ENCODE measurements at places on chromosomes 2 and 18. TPM values are rescaled to one million over a fixed set of nuclear protein-coding genes. Genes with fewer than 3 reads are reported as not detected.

MOCOS gene
- total RNA-seq: not detected

ROCK1 gene
- total RNA-seq: 34.9 TPM

ABCG5 gene
- not detected for total RNA-seq

POTEI gene
- total RNA-seq: not detected

DNA sequence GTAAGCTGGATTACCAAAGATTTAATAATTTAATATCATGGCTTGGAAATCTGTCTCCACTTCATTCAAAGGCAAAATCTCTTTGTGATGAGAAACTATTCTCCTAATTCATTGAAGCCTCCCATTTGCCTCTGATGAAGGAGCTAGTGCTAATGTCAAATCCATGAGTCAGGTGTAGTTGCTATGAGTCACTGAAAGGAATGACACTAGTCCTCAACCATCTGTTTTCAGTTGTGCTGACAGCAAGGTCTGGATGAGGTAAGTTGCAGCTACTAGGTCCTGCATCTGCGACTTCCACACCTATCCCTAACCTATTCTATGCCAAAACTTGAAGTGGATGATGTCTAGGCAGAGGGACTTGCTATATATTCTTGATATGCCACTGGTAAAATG lies 324.0 kb upstream of the UBE2E3 start:
- no peak for DNase-seq

DNA sequence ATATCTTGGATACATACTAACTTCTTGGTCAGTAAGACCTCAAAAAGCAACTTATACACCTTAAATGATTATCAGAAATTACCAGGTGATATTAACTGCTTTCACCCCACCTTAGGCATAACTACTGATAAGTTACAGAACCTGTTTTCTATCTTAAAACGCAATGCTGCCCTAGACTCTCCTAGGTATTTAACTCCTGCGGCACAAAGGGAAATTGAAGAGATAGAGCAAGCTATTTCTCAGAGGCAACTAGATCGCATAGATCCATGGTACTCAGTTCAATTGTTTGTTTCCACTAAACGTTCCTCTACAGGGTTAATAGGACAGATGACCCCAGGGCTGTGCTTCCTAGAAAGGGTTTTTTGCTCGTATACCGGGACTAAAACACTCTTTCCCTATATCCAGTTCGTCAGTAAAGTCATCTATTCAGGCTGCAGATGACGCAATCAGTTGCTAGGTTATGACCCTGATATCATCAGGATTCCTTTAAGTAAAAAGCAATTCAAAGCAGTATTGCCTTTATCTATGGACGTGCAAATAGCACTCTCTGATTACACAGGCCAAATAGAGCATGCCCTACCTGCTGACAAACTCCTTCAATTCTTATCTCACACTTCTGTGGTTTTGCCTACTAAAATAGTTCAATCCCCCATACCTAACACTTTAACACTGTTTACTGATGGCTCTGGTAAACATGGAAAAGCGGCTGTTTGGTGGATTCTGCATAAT lies 62.3 kb upstream of the MYO3B start:
- DNase-seq: no peak

DNA sequence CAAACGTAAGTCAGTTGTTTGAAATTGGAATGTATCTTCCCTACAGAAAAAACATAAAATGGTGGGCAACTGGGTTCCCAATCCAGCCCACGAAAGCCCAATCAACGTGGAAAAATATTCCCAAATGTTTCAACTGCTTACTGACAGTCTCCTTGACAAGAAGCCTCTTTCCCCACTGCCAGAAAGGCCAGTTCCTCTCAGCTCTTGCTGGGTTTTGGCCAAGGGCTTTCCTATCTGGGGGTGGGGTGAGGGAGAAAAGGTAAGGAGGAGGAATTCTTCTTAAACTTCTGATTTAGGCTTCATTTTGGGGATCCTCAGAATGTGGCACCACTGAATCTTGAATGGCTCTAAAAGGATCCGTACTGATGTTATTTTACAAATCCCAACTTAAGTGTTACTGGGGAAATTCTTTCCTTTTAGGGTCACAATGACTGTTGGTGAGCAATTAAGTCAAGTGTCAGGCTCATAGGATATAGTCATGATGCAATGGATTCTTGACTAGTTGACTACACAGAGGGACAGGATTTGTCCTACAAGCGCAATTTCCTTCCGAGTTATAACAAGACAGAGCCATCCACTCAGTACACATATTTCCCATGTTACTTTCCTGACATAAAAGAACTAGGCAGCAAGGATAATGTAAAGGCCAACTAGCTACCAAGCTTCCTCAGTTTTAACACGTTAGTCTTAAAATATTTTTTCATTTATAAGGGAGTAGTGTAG lies 73.6 kb downstream of the SPRED2 start:
- DNase-seq: no peak

DNA sequence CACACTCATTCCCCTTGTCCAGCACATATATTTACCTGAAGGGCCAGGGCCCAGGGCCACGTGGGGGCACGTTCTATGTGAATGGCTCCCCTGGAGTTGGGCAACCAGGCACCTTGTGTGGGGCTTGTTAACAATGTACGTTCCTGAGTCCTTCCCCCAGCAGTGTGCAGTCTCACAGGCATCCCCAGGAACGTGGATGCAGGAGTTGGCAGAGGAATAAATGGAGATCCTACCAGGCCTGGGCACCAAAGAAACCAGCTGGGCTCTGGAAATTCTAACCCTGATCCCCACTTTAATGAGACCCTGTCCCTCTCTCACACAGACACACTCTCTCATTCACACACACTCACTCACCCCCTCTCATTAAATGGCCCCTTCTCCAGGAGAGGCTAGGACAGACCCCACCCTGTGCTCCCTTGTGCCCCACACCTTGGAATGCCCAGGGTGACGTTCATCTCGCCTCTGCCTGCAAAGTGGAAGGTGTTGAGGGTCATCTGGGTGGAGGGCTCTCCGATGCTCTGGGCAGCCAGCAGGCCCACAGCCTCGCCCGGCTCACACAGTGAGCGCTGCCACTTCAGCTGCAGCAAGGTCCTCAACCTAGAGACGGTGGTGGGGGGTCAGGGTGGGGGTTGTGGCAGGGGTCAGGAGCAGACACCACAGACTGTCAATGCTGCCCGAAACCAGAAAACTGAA lies 65.6 kb downstream of the POLR1A start:
- DNase-seq: no peak

Measured in A673 (cell line).